EH (cell line): ENCODE measurements at places on chromosomes 5 and 9.

DNA sequence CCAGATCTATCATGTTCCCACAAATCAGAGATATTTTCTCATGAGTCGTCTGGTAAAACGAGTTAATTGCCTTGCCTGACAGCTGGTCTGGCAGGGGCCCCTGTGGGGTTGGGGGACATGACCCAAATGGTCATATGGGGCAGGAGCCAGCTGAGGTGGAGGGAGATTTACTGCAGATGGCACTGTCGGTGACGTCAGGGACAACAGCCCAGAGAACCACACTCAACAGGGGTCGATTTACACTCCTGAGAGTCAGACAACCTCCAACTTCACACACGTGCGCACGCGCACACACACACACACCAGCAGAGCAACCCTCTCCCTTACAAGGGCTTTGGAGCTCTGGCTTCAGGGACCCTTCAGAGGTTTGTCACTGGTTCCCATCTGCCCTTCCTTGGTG is 23.4 kb upstream of the GABRP start:
- DNase-seq, result no peak

GRCh38 chr5:167001246-167001645 is 1290.2 kb upstream of the WWC1 start:
- no peak for DNase-seq

DNA sequence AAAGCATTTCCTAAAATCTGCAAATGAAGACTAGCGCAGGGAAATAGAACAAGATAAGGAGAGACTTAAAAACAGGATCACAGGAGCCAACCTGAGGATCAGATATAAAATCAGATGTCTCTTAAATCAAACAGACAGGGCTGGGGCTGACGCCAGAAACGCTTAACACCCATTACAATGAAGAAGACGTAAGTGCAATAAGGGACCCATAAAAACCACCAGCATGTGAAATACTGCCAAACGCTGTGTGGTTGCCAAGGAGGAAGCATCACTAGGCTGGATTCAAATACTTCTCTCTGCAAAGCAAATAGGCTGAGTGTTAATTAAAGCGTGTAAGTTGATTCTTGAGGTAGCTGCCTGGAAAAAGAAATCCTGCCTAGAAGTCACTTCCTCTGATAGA is 74.4 kb upstream of the ATP10B start:
- DNase-seq, result no peak

DNA sequence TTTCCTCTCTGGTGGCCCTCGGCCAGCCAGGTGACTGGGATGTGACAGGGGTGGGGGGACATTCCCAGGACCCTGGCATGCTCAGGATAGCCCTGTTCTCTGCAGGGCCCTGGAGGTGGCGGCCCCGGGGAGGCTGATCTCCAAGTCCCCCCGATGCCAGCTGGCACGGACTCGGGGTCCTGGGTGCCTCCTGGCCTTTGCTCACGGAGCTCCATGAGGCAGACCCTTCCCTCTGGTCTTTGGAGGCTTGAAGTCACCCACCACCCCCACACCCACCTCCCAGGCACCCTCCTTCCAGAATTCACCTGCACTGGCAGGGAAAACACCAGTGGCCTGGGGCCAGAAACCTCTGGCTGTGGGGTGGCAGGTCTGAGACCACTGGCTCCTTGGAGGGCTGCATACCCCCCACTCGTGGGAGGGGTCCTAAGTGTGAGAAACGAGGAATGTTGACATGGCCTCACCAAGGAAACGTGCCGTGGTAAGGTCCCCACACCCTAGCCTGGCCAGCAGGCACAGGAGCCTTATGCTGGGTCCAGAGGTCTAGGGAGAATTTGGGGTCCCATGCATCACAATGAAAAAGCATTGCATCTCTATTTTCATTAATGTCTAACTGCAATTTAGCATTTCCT is 130.8 kb upstream of the FAM120A start:
- DNase-seq, result no peak

GRCh38 chr9:97384406-97385262 is 27.3 kb upstream of the TDRD7 start:
- no peak for DNase-seq

DNA sequence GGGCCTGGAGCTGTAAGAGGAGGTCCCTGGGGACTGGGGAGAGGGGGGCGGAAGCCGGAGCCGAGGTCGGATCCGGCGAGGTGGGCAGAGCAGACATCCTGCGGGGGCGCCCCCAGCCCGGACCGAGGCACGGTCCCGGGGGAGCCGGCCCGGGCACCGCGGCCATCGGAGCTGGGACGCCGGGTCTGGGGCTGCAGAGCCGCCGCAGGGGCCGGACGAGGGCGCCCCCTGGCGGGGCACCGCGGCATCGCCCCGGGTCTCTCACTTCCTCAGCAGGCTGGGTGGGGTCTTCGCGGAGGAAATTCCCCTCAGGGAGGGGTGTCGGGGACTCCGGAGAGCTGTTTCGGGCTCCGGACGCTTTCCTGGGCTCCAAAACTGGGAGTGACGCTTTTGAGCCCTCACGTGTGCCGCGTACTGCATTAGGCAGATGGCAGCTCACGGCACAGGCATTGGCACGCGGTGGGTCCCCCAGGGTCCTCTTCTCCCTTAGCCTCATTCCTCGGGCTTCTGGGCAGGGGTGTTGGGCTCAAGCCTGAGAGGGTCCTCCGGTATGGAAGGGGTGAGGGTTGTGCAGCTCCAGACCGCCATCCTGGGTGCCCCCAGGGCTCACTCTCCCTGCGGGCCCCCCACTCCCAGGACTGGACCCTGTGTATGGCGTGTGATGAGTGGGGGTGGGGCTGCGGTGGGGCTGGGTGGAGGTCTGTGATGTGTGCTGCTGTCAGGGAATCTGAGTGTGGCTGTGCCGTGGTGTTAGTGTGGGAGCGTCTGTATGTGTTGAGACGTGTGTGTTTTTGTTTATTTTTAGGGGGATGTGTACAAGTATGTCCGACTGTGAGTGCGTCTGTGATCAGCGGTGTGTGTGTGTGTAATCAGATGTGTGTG is 29.6 kb downstream of the LHX2 start:
- peak; percentile 36 for DNase-seq

DNA sequence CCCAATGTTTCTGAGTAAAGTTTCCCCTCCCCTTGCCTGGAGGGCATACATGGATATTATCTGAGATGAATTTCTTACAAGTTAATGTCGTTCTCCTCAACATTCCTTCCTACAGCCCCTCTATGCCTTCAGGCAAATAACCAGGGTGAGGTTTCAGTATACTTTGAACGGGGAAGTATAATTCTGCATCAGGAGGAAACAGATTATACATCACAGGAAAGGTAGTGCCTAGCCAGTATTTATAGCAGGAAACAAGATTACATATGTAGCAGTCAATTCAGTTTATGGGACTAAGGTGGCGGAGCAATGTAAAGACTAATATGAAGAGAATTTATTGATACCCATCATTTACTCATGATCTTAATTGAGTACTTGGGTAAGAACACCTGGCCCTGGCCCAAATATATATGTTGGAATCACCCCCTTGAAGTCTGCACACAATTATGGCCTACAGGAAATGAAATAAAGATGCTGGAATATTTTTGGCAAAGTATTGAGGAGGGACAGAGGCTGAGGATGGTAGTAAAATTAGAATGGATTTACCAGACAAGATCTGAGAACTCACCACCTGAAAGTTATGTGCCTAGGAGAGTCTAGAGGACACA is 661.1 kb downstream of the PTPRD start:
- no peak for DNase-seq

DNA sequence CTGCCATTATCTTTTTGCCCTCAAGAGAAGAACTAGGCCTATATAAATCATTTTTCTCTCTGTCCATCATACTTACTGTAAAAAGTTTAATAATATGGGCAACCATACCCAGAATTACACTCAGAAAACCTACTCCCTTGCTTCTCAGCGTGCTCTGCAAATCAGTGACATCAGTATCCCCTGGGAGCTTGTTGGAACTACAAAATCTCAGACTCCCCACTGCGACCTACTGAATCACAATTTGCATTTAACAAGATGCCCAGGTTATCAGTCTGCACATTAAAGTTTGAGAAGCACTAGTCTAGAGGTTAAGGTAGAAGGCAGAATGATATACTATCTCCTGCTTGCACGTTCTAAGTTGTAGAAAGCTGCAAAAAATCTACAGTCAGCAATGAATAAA is 127.2 kb downstream of the MLLT3 start:
- no peak for DNase-seq

DNA sequence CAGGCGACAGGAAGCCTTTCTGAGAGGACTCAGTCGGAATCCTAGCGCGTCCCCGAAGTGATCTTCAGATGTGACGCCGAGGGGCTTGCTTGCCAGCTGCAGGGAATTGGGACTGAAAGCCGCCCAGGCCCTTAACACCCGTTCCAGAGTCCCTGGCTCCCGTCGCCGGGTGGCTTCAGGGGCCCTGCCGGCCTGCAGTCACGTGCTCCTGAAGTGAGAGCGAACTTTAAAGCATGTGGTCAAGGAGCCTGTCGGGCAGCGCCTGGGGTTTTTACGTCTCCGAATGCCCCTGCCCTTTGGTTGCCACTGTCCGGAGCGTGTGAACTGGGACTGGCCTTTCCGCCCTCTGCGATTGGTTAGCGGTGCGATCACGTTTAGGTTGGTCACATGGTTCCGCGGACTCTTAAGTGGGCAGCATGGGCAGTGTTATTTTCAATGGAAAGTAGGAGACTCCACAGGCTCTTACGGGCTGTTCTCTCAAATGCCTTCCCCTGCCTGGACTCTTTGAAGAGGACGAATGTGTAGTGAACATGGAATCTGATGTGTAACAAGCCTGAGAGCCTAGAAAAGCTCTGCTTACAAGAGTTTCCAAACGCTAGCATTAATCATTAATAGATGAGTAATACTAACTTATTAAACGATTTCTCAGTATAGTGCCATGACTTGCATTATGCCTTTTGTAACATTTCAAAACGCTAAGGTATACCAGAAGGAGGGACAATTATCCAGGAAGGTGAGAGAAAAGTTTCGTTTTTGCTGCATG is 1.9 kb downstream of the VLDLR start:
- peak; percentile 62 for DNase-seq

- no peak for DNase-seq
These were observed 102.1 kb downstream of the OTULIN start for GRCh38 chr5:14766584-14766983.

GRCh38 chr5:129672006-129672405 is 75.9 kb upstream of the MINAR2 start:
- no peak for DNase-seq

GRCh38 chr5:107484281-107484680 is 186.5 kb downstream of the EFNA5 start:
- no peak for DNase-seq

GRCh38 chr9:78188594-78188993 is 47.3 kb upstream of the CEP78 start:
- no peak for DNase-seq

DNA sequence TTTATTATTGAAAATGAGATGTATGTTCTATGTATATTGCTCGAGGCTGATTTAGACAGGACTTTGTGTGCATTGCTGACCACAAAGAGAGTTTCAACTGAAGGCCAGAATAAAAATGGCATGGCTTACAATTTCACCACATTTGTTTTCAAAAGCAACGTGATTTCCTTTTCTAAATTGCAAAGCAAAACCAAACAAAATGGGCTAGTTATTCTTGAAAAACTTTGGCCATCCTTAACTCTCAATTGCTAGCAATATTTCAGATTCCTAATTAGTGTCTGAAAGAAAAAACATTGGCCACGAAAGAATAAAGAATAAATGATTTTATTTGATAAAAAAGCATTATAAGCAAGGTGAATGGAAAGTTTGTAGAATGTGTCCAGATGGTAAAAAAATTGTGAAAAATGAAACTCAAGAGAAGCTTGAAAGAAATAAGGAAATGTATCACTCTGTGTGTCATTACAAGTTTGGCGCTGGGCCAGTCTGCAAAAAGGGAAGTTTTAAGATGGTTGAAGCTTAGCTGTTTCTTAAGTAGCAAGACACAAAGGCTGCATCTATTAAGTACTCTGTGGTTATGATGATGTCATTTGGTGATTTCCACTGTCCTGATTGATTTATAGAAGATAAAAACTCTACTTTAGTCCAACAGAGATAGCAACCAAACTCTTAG is 89.2 kb upstream of the PRLR start:
- peak; percentile 18 for DNase-seq

DNA sequence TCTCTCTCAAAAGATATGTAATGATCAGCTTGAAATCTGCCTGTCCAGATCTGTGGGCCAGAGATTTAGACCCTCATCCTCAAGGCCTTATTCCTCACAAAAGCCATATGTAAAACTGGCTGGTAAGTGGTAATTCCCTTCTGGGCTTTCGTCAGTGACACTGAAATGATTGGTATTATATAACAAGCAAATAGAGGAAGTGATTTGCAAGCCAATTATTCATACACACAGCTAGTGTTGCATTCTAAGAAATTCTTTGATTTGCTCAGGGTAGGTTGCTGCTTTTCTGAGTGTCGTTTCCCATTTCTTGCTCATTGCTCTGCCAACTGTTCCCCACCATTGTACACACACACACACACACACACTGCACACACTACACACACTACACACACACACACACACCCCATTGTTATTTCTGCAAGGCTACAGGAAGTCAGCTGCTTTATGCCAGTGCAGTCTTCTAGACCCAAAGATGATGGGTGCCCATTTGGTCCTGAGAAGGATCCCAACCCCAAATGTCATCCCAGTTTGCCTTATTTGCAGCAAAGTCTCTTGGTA is 76.8 kb downstream of the PRLR start:
- DNase-seq, result no peak

- DNase-seq, result no peak
These were observed 7.9 kb downstream of the SLC2A6 start for GRCh38 chr9:133470988-133471387.
